ENCODE measurements at places on chromosomes 3 and 15. TPM values are rescaled to one million over a fixed set of nuclear protein-coding genes. Genes with fewer than 3 reads are reported as not detected.

- no peak for DNase-seq
These were observed 10.9 kb upstream of the LXN start for GRCh38 chr3:158683230-158683962.

Gene HRG
- not detected for total RNA-seq

- DNase-seq, result no peak
These were observed 433.5 kb downstream of the PLOD2 start for GRCh38 chr3:145727476-145727875.

DNA sequence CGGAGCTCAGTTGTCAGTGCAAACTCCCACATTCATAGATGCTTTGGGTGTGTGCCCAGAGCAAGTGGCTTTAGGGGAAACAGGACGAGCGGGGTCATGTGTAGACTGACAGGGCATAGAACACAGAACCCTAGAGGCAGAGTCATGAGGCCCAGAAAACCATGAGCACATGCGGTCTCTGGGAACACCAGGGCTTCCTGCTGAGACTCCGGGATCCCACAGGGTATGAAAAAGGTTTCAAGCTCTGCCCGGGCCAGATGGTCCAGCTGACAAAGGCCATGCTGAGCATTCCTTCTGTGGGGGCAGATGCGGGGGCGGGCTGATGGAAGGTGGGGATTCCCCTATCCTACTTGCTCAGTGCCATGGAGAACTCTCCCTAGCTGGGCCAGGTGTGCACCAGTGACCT, 44.8 kb downstream of the ROPN1B start:
- no peak for DNase-seq

GRCh38 chr3:89847955-89848354, 740.5 kb downstream of the EPHA3 start:
- DNase-seq, result no peak

DNA sequence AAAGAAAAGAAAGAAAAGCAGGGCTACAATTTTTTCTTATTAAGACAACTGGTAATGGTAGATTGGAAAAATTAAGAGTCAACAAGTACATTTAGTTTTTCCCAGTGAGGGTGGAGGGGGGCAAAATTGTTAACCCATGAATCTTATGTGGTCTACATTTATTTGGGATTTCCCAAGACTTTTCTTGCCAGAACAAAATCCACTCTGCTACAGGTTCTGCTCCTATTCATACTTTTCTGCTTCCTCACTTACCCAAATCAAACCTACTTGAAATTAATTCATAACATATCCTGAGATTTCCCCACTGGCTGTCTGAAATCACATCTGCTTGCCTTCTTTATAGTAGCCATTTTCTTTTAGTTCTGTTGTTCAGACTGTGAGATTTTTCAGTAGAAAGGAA, 41.1 kb downstream of the VGLL3 start:
- no peak for DNase-seq

GRCh38 chr3:14424711-14425580, 22.5 kb downstream of the SLC6A6 start:
- DNase-seq, result no peak

DNA sequence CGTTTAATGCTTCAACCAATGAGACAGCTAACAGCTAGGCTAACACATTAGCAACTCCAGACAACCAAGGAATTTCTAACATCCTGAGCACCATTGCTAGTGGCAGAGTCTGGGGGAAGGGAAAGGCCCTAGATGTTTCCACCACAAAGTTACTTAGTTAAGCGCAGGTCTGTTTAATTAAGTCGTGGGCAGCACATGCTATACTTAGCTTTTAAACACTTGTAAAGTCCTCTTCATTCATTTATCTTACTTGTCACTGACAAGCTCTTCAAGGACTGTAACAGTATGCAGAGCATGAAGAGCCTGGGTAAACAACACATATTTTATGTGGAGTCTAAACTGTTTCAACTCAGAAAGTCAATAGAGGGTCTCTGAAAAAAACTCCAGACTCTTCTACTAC, 221.1 kb upstream of the WNT5A start:
- no peak for DNase-seq
